ENCODE measurements at places on chromosomes 1 and 21.

DNA sequence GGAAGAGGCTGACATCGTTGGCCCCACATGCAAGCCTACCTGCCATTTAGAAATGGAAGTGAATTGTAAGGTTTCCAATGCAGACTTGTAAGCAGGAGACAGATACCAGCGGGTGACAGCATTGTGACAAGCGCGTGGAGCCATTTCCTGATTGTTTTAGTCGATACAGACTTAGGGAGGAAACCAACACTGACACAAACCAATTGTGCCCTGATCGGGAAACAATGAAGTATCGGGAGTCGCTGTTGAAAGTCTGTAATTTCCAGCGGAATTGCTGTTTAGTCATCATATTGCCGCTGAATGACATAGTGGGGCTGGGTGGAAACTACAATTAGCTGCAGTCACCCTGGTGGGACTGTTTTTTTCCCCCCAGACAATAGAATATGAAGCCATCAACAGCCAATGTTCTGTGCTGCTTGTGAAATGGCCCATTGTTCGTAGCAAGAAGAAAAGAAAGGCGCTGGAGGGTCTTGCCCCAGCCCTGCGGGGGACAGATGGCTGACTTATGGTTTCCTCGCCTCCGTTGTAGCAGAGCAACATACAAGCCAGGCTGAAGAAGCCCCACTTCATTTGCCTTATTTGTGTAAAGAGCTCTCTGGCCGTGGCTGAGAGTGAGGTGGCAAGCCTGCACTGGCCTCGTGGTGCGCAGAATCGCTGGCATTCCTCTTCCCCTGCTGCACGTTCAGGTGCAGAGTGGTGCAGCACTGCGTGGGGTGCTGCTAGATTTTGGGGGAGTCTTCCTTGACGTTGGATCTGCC is 462.7 kb downstream of the CAMTA1 start:
- no peak for DNase-seq

- no peak for DNase-seq
Observed at GRCh38 chr1:107309962-107310361, 169.1 kb downstream of the NTNG1 start.

DNA sequence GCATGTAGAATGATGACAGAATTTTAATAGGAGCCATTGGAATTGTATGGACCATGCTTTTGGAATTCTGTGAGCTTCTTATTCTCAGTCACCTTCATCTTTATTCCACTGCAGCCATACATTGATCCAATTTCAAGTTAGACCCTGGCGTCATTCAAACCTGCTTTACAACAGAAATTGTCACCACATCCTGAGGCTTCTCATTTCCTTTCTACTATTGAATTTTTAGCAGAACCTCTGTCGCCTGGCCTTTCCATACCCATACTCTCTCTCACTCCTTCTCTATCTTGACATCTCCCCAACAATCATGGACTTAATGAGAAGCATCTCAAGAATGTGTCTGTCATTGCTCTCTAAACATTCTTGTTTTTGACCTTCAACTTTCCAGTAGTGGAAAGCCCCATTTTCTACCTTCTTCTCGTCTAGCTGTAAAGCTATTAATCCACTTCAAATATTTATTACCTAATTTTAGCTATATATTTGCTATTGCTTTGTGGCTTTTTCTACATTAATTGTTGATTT is 74.1 kb downstream of the CRB1 start:
- no peak for DNase-seq

GRCh38 chr1:180937624-180938225 is 25.0 kb downstream of the KIAA1614 start:
- DNase-seq: no peak

DNA sequence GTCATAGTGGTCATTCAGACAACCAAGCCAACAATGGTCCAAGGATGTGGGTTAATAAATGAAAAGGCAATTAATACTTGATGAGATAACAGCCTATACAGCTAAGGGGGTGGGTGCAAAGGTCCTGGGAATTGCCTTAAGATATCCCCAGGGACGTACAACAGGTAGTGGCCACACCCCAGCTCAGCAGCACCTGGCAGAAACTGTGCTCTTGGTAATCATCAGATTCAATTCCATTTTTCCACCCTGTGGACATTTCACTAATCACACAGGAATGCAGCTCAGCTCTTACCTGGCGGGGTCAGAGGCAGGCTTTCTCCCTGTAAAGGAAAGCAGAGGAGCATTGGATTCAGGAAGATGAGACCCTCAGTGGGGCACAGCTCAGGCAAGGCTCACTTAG is 32.9 kb downstream of the FCRL5 start:
- DNase-seq: no peak

- no peak for DNase-seq
Observed at GRCh38 chr1:231557411-231557810, 28.9 kb downstream of the TSNAX start.

DNA sequence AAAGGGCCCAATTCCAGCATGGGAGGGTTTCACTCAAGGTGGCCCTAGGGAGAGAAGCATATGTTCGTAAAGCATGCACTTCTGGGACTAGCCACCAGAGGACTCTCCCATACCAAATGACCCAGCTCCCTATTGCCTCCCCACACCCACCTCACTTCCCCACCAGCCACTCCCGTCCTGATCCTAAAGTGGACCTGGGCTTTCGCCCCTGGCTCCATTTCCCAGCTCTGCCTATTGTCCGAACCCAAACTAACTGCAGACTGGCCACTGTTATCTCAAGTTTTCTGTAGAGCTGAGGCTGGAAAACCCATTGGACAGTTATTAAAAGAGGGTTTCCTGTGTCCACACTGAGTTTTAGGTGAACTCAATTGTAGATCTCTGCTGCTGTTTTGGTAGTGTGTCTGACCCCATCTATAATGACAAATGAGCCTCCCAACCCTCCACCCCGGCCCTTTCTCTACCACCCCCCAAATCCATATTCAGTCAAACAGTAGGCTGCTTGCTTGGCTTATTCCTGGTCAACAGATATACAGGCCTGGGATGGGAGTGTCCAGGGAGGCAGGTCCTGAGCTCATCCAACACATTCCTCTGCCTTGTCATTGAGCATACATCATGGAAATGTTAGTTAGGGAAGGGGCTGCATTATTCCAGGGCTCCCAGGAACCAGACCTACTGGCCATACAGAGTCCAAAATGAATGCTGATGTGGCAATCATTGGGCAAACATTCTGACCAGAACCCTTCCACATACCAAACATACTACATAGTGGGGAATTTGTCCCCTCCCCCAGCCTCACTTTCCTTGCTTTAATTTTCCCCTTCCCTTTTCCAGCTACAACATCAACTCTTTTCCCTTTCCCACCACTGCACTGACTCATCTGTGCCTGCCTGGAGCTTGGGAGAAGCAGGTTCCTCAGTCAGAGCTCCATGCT is 59.2 kb downstream of the ABCA4 start:
- DNase-seq: no peak

DNA sequence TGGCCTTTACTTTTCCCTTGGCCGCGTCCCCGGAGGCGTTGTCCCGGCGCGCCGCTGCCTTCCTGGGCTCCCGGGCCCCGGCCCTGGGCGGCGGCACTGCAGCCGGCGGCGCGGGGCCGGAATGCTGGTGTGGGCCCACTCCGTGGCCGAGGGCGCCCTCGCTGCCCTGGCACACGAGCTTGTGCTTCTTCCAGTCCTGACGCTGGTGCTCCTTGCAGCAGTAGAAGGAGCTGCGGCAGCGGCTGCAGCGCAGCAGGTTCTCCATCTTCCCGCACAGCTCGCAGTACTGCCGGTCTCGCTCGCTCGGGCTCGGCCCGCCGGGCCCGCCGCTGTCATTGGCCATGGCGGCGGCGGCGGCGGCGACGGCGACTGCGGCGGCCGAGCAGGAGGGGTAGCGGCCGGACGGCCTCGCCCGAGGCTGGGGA is 529 bp downstream of the EGLN1 start:
- no peak for DNase-seq

GRCh38 chr1:19885821-19886220 is 3.6 kb downstream of the OTUD3 start:
- DNase-seq: no peak

GRCh38 chr1:241702442-241703373 is 50.6 kb downstream of the WDR64 start:
- DNase-seq: no peak

DNA sequence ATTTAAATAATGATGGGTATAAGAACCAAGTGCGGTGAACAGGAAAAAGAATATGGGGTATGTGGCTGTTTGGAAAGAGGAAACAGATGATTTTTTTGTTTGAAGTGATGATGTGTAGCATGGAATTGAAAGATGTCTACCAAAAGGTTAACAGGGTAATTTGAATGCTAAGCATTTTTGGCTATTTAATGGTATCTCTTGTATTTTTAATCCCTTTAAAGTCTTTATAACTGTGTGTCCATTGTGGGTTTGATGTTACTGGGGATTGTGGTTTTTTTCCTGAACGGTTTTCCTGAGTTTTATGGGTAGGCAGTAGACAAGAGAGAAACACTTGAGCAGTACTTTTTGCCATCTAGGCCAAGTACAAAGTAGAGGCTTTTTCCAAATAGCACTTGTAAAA is 63.2 kb downstream of the PRDM2 start:
- no peak for DNase-seq

DNA sequence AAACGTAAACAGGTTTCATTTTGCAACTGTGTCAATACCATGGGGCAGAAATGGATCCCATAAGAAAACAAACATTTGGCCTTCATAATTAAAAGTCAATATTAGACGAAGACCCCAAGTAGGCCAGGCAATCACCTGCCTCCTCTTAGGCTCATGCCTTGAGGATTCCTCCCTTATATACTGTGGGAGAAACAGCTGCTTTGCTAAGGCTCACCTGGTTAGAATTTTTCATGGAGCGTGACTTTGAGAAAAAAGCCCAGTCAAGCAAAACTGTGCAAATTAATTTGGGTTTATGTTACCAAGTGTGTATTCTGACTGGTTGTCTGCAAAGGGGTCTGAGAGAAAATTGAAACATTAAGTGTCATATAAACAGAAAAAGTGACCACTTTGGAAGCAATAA is 605.3 kb upstream of the USP24 start:
- no peak for DNase-seq

DNA sequence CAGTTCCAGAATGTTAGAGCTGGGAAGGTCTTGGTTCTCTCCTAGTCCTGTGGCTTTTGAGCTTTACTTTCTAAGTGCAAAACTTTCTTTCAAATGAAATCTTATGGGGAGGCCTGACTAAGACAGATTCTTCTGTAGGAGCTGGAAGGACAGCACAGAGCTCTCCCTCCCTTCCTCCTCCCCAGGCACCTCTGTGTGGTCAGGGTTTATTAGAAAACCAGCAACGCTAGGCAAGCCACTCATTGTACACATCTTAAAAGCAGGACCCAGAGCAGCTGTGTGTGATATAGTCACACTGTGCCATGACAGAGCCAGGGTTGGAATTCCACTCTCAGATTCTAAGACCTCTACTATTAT is 241.1 kb upstream of the RAB4A start:
- DNase-seq: no peak

DNA sequence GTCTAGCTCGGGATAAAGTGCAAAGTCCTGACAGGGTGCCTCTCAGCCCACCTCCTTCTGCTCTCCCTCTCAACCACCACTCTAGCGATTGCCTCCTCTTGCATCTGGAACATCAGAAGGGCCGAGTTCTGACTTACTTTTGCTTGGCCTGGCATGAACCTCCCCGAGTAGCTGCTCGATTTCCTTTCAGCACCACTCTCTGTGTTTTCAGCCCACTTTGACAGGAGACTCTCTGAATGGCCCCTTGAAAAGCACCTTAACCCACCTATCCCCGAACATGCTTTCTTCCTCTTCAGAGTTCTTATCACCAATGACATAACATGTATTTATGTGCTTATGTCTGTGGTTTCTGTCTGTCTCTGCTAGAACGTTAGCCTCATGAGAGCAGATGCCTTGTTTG is 225.8 kb upstream of the RUNX1 start:
- DNase-seq: no peak

- no peak for DNase-seq
Observed at GRCh38 chr1:2479186-2479585, 3.1 kb downstream of the PLCH2 start.

DNA sequence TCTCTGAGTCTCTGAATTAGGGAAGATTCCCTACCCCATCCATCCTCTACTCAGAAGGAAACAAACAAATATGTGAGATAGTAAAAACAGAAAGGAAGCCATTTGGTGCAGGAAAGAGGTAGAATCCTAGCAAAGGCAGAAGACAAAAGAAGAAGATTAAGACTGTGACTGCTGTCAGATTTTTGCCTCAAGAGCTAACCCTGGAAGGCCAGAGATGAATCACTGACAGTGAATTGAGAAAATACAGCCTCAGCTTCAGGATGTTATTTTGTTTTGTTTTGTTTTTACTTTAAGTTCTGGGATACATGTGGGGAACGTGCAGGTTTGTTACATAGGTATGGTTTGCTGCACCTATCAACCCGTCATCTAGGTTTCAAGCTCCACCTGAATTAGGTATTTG is 31.7 kb downstream of the DSTYK start:
- no peak for DNase-seq

- DNase-seq: no peak
Observed at GRCh38 chr21:17613242-17613676, 558 bp upstream of the BTG3 start.

- DNase-seq: no peak
Observed at GRCh38 chr21:45145146-45145545, 70.8 kb downstream of the ADARB1 start.

- no peak for DNase-seq
Observed at GRCh38 chr1:31574749-31575368, 1.5 kb upstream of the TINAGL1 start.

- DNase-seq: no peak
Observed at GRCh38 chr21:42094811-42095210, 23.7 kb downstream of the UMODL1 start.

DNA sequence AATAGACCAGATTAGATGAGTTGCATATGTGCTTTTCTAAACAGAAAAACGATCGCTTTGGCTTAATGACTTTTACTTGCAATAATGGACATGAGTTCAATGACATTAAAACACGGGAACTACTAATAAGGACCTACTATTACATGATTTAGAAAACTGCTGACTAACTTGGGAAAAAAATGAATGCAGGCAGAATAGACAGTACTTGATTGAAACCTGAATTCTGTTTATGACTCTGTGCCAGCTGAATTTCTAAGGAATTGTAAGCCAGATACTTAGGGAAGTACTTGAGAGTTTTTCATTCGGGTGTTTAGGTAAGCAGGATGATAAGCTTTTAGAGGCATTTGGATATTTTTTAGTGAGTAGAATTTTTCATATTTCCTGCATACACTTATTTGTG is 12.0 kb downstream of the ADGRL2 start:
- no peak for DNase-seq

- DNase-seq: no peak
Observed at GRCh38 chr1:215863796-215864195, 296.7 kb downstream of the KCTD3 start.

DNA sequence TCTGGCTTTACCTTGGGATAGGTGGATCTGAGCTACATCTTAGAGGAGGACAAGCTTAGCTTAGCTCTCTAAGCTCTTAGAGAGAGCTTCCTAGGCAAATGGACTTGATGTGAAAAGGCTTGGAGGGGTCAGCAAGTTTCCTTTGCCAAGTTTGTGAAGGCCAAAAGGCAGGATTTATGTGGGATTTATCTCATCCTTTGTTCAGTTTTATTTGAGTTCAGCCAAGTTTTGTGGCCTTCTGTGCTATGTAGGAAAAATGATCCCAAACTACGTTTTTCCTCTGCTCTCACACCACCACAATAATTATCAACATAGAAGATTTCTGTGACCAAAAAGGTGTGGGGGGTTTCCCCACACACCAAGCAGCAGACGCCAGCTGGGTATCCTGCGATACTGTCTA is 26.0 kb upstream of the RNF11 start:
- no peak for DNase-seq

All from NCI-H524 treated with DMSO at 0.1 percent for 48 hours (cell line).